Right lung (tissue), 10 donors: ENCODE measurements at places on chromosomes 6 and 20. TPM values are rescaled to one million over a fixed set of nuclear protein-coding genes. Genes with fewer than 3 reads are reported as not detected.

GRCh38 chr6:44657206-44657819 lies 269.8 kb downstream of the CDC5L start:
- no peak for DNase-seq

GRCh38 chr6:161265975-161266374 lies 7.9 kb downstream of the AGPAT4 start:
- no peak for DNase-seq

GRCh38 chr20:5181958-5182357 lies 55.1 kb downstream of the CDS2 start:
- DNase-seq: no peak

SRSF12 gene
- 9.4 TPM for polyA plus RNA-seq

GRCh38 chr6:81613606-81614005 lies 138.9 kb downstream of the TENT5A start:
- DNase-seq: no peak

F13A1 gene
- 72.7 TPM for polyA plus RNA-seq

- DNase-seq: no peak
Measured at GRCh38 chr6:67689329-67689728, 945.8 kb upstream of the ADGRB3 start.

GRCh38 chr6:43706788-43707187 lies 19.2 kb upstream of the MRPS18A start:
- no peak for DNase-seq

DNA sequence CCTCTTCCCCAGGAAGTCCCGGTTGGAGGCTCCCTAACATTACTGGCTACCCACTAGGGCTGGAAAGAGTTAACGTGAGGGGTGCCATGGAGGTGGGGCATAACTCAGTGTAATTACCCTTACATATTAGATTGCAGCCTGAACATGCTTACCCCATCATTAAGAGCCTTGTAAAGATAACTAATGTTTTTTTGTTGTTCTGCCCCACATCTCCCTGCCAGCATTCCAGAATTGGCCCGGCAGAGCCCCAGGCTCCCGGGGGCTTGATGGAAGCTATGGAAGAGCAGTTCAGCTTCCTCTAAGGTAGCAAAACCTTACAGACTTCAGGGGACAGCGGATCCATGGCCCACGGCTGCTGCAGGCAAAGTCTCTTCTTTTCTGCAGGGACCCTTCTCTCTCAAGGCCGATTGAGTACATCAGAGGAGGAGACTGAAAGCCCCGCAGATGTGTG lies 166.1 kb upstream of the FOXQ1 start:
- no peak for DNase-seq

EDN1 gene
- polyA plus RNA-seq: 41.0 TPM

DNA sequence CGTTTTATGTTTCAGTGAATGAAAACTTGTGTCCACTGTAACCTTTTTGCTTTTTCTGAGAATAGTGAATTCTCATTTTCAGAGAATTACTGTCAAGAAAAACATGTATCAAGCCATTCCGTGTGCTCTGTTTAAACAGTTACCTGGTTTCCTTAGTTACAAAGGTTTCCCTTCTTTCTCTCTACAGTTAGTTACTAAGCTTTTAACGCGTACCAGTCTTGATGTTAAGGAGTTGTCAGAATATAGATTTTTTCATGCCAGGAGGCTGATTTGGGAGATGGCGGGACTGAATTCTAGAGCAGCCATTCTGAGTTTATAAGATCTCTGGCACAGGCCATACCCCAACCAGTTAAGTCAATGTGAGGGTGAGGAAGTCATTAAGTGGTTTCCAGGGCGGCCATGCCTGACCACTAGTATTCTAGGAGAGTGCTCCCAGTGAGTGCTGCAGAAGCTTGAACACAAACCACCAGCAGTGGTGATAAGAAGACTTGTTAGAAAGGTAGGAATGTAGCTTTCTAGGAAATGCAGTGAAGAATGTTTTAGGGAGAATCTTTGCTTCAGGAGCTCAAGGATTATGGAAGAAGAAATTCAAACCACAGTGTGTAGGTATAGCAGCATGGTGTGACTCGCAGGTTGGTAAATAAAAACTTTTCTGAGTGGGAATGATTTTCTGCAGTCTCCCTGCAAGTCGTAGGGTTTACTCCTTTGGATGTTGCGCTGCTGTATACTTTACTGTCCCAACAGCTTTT lies 112.9 kb downstream of the JARID2 start:
- no peak for DNase-seq

GRCh38 chr6:157453131-157453530 lies 72.1 kb downstream of the ZDHHC14 start:
- DNase-seq: no peak

- DNase-seq: no peak
Measured at GRCh38 chr6:56244528-56245253, 2.7 kb downstream of the COL21A1 start.

- no peak for DNase-seq
Measured at GRCh38 chr6:151721671-151722070, 85.8 kb upstream of the ESR1 start.

DNA sequence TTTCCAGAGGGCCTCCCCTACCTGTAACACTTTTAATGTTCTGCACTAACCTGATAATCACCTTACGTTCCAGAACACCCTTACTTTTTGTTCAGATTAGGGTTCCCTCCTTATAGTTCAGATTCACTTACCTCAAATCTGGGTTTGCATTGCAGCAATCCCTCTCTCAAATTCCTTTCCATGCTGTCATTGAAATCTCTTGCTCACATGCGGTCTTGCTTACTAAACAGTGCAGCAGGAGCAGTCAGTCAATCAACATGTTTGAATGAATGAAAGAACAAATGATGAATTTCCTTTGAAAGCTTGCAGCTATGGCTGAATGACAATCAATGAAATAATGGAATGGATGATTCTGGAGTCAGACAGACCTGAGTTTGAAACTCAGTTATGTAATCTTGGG lies 200.1 kb downstream of the HIVEP2 start:
- DNase-seq: no peak

DNA sequence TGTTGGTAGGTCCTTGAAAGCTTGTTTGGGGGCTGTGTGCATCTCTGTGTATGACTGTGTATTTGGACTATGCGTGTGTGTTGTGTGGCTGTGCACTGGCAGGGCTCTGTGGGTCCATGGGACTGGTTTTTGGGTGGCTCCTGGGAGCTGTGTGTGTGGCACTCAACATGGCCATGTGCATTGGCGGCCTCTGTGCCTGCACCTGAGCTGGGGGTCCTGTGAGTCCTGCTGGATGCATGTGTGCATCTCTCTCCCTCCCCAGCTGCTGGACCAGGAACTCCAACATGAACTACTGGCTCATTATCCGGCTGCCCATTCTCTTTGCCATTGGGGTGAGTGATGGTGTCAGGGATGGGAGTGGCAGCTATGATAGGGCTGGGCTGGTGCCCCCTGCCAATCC lies 30.1 kb downstream of the GLP1R start:
- no peak for DNase-seq

- no peak for DNase-seq
Measured at GRCh38 chr6:154996016-154996590, 988 bp downstream of the TIAM2 start.

- DNase-seq: no peak
Measured at GRCh38 chr6:153976921-153977693, 61.9 kb upstream of the OPRM1 start.

GRCh38 chr6:94414041-94414440 lies 994.7 kb upstream of the EPHA7 start:
- DNase-seq: no peak

- DNase-seq: no peak
Measured at GRCh38 chr6:13288969-13289391, 39.4 kb downstream of the TBC1D7 start.

UBD gene
- polyA plus RNA-seq: 2.8 TPM

- DNase-seq: no peak
Measured at GRCh38 chr20:62479656-62480055, 3.9 kb upstream of the GATA5 start.

DNA sequence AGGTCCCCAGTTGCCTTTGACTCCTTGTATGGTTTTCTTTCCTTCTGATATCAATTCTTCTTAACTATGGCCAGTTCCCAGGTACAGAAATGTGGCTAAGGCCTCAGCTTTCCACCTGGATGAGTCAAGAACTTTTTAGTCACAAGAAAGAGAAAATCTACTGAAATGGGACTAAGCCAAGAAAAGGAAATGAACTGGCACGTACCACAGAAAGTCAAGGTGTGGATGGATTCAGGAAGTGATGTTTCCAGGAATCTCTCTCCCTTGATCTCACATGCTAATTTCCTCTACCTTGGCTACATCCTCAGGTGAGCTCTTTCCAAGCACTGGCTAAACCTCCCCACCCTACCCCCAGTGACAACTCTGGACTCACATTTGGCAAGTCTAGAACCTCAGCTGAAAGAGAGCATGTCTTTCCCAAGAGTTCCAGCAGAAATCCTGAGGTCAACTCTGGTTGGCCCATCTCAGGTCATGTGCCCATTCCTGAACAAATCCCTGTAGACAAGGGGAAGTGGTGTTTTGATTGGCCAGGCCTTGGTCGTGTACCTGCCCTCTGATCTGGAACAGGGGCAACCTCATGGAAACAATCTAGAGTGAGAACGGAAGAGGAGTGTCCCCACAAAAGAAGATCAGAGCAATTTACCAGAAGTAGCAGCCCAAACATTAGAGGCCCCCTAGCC lies 205.3 kb downstream of the NFATC2 start:
- DNase-seq: no peak
